ENCODE measurements at places on chromosomes 6 and 20. TPM values are rescaled to one million over a fixed set of nuclear protein-coding genes. Genes with fewer than 3 reads are reported as not detected.

- DNase-seq, result peak; percentile 79
Measured at GRCh38 chr6:14732844-14733757, 512.8 kb upstream of the JARID2 start.

- DNase-seq, result no peak
Measured at GRCh38 chr20:48489046-48489463, 338.7 kb downstream of the PREX1 start.

DNA sequence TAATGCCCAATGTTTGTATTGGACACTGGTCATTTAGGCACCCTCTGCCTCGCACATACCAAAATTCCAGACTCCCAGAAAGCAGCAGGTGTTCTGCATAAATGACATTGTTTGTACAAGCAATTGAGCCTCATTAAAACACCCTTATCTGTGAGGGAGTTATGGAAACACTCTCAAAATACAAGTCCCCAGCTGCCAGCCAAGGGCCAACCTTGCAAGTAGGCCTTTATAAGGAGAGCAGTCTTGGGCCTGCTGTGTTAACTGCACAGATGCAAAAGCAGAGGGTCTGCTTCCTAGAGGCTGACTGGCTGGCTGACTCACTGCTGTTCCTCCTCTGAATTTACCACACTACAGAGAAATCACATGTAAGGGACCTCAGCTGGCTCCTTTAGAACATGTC, 150.4 kb upstream of the HMGN3 start:
- DNase-seq, result no peak

- DNase-seq, result no peak
Measured at GRCh38 chr6:119331663-119332286, 17.8 kb downstream of the MAN1A1 start.

Gene CLPSL1
- total RNA-seq, result not detected

Gene GINS1
- total RNA-seq, result 6.6 TPM

Data from IMR-90 (cell line).